T-helper 2 cell (primary cell): ENCODE measurements at places on chromosomes 2 and 18.

- DNase-seq, result no peak
These were observed 30.6 kb downstream of the ADRA2B start for GRCh38 chr2:96085541-96086355.

DNA sequence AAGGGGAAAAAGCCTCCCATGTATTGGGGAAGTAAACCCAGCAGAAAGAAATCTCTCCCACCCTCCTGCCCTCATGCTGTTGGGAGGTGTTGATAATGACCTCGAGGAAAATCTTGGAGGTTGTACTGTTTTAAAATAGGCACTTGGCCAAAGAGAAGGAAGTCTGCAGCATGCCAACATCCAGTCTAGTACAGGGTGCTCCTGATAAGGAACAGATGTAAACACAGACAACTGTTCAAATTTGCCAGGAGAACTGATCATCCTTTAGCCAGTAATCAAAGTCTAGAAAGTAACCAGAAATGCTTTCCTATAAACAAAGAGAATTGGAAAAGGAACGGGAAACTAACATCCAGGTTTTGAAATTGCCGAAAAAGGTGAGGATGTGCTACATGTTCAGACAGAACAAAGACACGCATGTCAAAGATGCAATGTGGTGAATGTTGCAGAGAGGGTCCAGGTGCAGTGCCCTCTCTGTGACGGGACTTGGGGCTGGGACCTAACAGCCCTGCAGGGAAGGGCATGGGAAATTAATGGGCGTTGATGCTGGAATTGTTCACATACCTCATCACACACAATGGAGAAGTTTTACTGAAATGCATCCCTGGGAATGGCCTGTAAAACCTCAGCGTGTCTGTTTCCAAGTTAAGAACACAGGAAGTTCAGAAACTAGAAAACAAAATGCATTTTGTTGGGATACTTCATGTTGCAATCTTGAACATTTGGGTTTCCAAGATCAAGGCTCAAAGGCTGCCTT, 125.7 kb upstream of the RND3 start:
- DNase-seq, result no peak

- no peak for DNase-seq
These were observed 117.0 kb downstream of the DOCK10 start for GRCh38 chr2:224925061-224925809.

- DNase-seq, result no peak
These were observed 47.7 kb downstream of the PRKCE start for GRCh38 chr2:45699032-45699658.

- DNase-seq, result no peak
These were observed 842.1 kb upstream of the FANCL start for GRCh38 chr2:59083075-59083828.
